Tongue (tissue), 3 donors: ENCODE measurements at places on chromosomes 12 and 14.
A peak's percentile ranks its signal among the peaks of the same experiment; 100 is the strongest.

- DNase-seq, result peak; percentile 48
Observed at GRCh38 chr12:67517181-67517887, 131.2 kb upstream of the DYRK2 start.

DNA sequence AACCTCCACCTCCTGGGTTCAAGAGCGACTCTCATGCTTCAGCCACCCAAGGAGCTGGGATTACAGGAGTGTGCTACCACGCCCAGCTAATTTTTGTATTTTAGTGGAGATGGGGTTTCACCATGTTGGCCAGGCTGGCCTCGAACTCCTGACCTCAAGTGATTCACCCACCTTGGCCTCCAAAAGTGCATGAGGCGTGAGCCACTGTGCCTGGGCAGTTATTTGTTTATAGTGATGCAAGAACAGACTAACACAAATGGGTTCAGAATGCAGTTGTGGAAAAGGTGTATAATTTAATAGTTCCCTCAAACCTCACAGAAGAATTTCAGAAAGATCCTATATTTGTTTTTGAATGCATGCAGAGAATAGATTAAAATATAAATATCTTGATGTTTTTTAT, 447.1 kb downstream of the ZFP36L1 start:
- no peak for DNase-seq

- no peak for DNase-seq
Observed at GRCh38 chr14:103480595-103480994, 42.0 kb downstream of the CKB start.

DNA sequence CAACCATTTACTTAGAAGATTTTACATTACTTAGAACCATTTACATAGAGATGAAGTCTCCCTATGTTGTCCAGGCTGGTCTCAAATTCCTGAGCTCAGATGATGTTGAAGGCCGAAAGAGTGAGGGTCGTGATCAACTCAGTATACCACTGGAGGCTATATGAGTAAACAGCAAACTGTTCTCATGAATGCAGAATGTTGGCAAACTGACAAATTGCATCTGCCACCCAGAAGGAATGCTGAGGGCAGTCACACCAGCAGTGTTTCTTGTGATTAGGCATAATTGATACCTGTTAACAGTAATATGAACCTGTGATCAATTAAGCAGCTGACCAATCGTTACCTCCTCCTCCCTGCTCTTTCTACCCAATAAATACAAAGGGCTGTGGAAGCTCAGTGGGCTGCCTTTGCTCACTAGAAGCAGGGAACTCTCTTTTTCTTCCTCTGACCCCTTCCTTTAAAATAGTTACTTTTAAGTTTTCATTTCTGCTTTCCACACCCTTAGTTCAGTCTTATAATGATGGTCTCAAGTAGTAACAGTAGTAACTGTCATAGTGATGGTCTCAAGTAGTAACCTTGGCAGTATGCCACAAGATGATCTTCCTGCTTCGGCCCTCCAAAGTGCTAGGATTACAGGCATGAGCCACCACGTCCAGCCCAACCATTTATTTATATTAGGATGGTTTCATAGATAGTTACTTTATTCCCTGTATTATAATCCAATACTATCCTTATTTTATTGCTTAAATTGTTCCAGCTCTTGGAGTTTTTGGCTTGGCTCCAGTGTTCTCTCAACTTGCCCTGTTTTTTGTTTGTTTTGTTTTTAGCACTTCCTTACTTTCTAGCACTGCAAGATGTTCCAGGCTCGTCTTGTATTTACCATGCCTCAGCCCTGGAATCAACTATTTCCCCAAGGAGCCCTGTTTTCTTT, 25.8 kb downstream of the LIMA1 start:
- DNase-seq, result peak; percentile 74

DNA sequence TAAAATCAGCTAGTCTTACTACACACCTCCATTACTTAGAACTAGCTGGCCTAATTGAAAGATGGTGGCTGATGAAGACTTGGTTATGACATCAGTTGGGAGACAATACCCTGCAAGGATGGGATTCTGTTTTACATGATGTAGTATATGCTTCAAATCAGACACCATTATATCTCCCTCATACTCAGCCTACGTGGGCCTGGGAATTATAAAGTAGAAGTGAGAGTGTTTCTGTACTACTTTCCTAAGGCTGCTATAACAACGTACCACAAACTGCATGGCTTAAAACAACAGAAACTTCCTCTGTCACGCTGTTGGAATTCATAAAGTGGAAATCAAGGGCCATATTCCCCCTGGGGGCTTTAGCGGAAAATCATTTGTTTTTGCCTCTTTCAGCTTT, 190.4 kb downstream of the PAH start:
- no peak for DNase-seq

GRCh38 chr12:78431931-78432330, 432.6 kb upstream of the SYT1 start:
- no peak for DNase-seq

DNA sequence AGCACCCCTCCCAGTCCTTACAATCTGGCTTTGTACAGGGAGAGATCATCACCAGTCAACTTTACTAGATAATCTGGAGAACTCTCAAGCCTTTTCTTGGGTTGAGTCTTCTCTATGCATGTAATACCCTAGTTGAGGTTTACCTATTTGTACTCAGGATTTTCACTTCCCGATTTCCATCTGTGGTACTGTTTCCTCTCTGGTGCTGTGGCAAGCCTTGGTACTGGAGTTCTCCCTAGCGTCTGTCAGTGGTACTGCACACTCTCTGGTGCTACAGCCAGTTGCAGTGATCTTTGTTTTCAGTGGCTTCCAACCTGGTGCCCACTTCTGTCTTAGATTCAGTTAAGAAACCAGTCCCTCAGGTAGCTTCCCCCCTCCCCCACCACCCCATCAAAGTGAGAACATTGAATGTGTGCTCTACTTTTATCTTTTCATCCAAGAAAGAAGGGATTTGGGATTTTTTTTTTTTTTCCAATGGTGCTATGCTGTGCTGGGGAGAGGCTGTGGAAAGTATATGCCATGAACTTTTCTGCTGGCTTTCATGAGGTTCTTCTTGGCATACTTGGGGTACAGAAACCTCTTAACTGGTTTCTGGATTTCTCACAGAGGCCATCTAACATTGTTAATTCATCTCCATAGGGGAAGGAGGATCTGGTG, 69.4 kb upstream of the EVL start:
- peak; percentile 36 for DNase-seq

GRCh38 chr12:104627990-104628830, 171.5 kb downstream of the CHST11 start:
- peak; percentile 75 for DNase-seq

- no peak for DNase-seq
Observed at GRCh38 chr12:77882709-77883108, 52.0 kb downstream of the NAV3 start.

DNA sequence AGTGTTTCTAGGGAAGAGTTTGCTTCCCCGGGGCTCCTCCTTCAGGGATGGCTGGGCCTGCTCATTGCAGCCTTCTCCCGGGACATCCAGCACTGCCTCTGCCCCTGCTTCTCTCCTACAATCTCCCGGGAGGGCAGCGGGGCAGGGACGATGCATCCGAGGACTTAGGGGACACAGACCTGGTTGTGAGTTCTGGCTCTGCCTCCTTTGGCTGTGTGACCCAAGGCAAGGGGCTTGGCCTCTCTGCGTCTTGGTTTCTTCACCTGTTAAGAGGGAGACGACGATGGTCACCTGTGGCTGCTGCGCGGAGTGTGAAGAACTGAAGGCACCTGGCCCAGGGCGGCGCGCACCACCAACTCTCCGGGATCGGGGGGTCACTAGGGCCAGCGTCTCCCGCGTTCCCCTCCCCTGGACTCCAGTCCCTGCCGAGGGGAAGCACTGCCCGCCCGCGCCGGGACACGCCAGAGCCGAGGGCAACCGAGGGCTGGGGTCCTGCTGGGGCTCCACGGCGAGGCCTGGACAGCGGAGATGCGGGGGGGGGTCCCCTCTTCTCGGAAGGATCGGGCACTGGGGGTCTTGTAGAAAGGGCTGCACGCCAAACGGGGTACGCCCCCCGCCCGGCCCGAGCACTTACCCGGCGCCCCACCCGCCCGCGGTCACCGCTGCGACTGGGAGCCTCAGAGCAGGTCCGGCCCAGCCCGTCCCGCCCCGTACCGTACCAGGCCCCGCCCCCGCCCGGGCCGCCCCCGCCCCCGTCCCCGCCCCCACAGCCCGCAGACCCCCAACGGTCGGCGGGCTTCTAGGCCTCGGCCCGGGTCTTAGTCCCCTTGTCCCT, at the start of gene HVCN1:
Gene HVCN1 (minus strand): TSS at position 670 of the 835 bp plus-strand sequence. CDS start 5,870 bp downstream, outside the sequence.
- no peak for DNase-seq

GRCh38 chr14:61374284-61374683, 52.9 kb downstream of the PRKCH start:
- no peak for DNase-seq

- no peak for DNase-seq
Observed at GRCh38 chr12:26564391-26564790, 268.6 kb downstream of the ITPR2 start.

DNA sequence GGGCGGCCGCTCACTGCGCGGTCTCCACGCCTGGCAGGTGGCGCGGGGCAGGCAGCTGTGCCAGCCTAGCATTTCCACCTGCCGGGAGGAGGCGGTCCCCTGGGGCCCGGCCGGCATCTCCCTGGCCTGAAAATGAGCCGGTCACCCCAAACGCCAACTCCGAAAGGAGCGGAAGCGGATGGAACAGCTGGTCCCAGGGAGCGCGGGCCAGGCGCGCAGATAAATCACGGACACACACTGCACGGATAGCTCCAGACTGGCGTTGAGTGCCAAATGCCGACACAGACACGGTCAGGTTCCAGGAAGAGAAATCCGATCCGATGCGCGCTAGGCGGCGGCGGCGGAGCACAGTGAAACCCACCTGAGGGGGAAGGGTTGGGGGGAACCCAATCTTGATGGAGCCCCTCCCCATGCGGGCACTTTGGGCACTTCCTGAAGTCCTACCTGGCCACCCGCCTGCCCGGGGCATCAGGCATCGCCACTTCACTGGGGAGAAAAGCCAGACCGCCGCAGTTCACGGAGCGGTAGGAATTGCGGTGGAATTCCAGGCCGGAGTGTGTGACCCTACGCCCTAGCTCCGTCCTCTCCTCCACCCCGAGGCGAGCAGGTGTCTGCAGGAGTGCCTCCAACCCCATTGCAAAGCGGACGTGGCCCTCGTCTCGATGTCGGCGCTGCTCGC, 624 bp upstream of the PLEKHD1 start:
- DNase-seq, result peak; percentile 72

GRCh38 chr14:102140750-102141145, 1.1 kb downstream of the WDR20 start:
- no peak for DNase-seq

DNA sequence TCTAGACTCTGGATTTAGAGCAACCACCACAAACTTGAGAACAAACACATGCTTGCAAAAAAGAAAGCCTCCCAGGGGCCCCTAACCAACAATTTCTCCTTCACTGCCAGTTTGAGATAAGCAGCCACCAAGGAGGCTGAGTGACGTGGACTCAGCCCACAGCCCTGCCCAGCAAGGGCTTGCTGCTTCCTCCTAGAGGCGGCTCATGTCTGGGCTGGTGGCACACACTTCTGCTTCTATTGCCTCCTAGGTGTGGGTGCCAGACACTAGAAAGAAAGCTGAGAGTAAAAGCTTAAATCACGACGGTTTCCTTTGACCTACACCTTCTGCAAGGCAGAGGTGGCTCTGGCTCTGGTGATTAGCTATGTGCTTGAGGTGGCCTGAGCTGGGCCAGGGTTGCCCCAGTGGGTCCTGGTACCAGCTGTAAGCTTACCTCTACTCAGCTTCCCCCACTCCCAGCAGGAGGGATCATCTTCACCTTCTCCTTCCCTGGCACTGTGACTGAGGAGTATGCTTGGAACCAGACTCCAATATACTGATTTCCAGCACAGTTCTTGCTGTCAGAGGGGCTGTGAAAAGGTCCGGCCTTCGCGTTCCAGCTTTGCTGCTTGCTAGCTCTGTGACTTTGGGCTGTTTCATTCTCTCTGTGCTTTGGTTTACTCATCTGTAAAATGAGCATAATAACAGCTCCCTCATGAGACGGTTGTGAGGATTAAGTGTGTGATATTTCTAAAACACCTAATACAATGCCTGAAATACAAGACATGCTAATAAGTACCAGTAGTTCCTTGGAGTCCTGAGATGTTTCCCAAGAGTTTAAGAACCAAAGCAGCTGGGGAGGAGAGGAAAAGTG, 89.7 kb upstream of the PARP11 start:
- no peak for DNase-seq

- no peak for DNase-seq
Observed at GRCh38 chr14:33408291-33408690, 469.6 kb downstream of the NPAS3 start.

DNA sequence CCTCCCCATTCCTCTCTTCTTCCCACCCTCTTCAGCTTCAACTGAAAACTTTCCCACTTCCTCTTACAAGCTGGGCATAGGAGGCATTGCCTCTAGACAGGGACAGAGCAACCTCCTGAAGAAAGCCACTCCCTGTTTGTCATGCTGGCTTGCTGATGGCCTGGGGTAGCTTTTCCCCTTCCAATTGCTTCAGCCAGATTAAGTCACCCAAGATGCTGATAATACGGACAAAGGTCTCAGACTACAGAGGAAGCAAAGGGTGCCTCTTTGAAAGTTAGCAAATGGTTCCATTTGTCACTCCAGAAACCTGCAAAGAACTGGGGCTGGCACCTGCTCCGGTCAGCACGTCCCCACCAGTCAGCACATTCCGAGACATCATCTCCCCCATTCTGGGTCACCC, 6.0 kb downstream of the KRT2 start:
- DNase-seq, result no peak

DNA sequence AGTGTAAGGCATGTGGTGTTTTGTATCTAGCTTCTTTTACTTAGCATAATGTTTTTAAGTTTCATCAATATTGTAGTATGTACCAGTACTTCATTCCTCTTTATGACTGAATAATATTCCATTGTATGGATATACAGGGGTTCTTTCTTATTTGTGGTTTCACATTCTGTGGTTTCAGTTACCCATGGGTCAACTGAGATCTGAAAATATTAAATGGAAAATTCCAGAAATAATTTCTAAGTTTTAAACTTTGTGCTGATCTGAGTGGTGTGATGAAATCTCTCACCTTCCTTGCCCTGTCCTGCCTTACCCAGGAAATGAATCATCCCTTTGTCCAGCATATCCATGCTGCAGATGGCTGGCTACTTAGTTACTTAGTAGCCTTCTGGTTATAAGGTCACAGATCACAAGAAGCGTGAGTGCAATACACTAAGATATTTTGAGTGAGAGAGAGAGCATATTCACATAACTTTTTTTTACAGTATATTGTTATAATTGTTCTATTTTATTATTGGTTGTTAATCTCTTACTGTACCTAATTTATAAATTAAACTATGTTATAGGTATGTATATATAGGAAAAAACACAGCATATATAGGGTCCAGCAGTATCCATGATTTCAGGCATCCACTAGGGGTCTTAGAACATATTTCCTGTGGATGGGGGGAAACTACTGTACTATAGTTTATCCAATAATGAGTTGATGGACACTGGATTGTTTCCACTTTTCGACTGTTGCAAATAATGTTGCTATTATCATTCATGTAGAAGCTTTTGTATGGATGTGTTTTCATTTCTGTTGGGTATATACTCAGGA, 59.6 kb upstream of the LRTM2 start:
- no peak for DNase-seq

DNA sequence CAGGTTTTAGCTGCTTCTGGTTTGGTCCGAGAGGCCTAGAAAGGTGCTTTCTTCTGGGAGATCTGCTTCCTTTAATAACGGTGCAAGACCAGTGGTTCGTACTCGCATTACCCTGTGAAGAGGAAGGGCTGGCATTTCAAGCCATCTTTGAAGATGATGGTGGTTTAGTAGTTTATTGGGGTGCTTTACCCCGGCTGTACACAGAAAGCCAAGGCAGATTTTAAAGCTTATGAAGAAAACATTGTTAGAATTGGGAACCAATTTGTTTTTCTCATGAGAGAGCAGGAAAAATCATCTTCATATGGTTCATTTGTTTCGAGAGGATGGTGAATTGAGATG, 3.6 kb downstream of the CCND2 start:
- no peak for DNase-seq

GRCh38 chr12:31584782-31585181, 6.2 kb downstream of the DENND5B start:
- DNase-seq, result no peak
